ENCODE measurements at places on chromosomes 4 and X.

GRCh38 chr4:85632981-85633380 lies 158.0 kb downstream of the ARHGAP24 start:
- DNase-seq = no peak

DNA sequence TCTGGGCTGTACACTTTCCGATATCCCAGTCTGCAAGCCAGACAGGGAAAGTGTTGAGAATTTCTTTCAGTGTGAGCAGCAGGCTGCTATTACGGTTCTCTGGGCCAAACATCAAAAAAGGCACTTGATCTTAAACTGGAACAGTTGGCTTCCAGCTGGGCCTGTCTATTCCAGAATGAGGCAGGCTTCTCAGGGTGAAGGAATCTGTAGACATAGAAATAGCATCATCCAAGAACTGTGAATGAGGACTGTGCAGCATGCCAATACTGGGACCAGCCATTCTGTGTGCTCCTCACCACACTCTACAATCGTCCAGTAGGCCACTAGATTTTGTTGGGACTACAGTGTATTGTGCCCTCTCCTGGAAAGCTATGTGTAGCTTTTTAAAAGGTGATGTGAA lies 31.1 kb downstream of the ART3 start:
- DNase-seq = no peak

DNA sequence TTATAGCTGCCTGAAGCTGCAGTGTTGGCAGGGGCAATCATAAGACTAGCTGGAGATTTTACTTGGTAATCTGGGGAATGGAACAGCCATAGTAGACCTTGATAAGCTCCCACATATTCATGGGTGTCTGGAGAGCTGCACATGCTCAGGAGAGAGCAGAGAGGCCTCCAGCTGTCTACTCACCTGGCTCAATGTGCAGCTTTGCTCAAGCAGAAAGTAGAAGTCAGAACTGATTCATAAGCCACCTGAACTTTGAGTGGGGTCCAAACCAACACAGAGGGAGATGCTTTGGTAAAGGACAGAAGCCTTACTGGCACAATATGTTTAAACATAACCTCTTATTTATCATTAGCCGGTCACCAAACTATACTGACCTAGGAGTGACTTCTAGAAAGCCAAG lies 54.4 kb downstream of the KDM6A start:
- no peak for DNase-seq

GRCh38 chr4:120874792-120875774 lies 47.4 kb downstream of the PRDM5 start:
- no peak for DNase-seq

DNA sequence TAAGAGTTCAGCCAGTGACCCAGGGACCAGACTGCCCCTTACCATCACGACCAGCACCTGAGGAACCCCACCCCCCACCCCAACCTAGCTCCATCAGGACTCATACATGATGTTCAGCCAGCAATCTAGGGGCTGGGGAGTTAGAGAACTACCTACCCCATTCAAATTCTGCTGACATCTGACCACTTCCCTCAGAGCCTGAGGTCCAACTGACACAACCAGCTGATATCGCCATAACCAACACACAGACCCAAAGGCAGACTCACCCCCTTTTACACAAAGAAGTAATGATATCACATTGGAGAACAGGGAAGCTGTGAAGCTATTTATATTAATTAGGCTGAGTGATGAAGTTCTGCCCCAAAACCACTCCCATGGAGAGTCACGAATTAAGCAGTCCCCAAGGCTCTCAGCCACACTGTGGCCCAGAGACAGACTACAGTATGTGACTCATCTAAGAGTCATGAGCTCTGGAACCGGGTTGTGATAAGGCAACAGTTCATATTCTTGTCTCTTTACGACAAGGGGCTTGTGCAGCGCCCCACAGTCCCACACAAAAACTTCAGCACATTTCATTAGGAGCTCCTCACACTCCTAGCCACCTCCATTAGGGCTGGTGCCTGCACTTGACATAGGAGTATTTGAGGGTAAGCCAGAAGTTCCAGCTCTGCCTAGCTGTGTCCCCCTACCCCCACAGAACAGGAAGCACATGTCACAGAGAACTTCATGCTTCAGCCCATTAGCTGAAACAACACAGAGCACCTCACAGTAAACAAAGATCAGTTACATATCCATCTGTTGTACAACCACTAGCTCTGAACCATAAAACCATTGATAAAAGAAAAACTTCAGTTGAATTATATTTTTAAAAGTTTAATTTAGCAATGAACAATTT lies 184.7 kb upstream of the ZCCHC13 start:
- DNase-seq = peak; percentile 37

DNA sequence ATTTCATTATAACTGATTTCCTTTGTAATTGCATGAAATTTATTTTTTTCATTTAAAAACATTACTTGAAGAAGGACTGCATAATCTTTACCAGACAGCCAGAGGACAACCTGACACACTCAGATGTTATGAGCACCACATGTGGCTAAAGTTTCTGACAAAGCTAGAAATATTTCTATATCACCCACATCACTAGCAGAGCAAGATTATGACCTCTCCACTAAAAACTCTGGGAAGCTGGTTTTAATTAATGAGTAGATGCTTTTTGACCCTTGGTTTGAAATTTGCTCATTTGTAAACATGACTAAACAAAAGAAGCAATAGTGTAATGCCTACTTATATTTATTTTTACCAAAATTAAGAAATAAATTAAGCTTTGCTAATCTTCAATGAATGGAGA lies 661.5 kb upstream of the EPHA5 start:
- DNase-seq = peak; percentile 33

DNA sequence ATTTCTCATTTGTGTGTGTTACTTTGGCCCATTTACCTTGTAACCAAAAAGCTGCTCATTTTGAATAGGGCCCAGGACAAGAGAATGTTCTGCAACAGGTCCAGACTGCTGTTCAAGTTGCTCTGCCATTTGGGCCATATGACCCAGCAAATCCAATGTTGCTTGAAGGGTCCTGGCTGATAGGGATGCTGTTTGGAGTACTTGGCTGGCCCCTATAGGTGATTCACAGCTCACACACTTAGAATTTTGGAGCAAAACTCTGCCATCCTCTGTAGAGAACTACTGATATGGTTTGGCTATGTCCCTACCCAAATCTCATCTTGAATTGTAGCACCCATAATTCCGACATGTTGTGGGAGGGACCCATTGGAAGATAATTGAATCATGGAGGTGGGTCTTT lies 131.5 kb downstream of the AASDH start:
- DNase-seq = no peak

DNA sequence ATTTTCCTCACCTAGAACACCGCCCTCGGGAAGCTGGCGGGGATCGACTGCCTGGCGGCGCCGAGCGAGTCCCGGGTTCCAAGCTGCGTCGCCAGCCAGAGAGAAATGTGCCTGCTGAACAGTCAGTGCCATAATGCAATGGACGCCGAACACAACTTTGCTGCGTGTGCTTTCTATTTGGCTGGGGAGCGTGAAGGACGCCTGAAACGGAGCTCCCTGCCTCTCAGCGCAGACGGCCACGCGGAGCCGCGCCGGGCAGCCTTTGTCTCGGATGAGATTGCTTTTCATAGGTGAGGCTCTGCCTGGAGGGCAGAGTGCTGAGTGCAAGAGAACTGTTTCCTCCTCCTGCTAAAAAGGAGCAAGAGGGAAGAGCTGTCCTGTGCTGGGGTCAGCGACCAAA lies 107.7 kb upstream of the BCOR start:
- DNase-seq = no peak

- DNase-seq = no peak
Observed at GRCh38 chr4:174066611-174067205, 216.8 kb downstream of the FBXO8 start.

GRCh38 chrX:9316096-9316495 lies 148.8 kb upstream of the TBL1X start:
- DNase-seq = no peak

GRCh38 chr4:158823461-158823873 lies 54.6 kb downstream of the FNIP2 start:
- DNase-seq = peak; percentile 23

DNA sequence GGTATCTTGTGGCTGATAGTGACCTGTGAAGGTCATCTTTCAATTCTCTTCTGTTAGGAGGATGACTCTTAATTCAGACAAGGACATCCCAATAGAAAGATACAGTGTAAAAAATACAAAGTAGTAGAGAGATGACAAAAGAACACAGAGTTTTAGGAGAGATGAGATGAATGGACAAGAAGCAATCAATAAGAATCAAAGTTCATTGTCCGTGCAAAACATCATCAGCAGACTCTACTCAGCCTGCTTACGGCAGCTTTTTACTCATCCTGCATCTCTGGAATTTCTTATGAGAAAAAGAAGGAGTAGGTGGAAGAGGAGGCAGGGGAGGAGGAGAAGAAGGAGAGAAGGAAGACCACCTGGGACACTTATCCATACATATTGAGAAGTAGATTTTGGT lies 2131.7 kb downstream of the ARAP2 start:
- no peak for DNase-seq

DNA sequence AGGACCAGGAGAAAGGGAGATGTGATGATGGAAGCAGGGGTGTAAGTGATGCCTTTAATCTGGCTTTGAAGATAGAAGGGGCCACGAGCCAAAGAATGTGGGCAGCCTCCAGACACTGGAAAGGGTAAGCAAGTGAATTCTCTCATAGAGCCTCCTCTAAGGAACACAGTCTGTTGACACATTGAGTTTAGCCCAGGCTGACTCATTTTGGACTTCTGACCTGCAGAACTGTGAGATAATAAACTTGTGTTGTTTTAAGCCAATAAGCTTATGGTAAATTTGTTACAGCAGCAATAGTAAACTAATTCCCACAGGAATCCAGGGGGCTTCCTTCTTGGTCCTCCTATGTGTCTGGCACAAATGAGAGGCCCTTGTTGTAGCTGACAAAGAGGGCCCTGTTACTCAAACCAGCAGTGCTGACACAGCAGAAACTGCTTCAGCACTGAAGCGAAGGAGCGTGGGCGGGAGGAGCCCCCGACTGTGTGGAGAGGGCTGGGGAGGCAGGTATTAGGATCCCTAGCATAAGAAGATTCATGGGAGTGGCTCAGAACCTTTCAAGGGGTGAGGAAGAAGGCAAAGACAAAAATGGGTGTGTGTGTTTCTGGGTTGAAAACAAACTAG lies 268.7 kb downstream of the NR3C2 start:
- no peak for DNase-seq

DNA sequence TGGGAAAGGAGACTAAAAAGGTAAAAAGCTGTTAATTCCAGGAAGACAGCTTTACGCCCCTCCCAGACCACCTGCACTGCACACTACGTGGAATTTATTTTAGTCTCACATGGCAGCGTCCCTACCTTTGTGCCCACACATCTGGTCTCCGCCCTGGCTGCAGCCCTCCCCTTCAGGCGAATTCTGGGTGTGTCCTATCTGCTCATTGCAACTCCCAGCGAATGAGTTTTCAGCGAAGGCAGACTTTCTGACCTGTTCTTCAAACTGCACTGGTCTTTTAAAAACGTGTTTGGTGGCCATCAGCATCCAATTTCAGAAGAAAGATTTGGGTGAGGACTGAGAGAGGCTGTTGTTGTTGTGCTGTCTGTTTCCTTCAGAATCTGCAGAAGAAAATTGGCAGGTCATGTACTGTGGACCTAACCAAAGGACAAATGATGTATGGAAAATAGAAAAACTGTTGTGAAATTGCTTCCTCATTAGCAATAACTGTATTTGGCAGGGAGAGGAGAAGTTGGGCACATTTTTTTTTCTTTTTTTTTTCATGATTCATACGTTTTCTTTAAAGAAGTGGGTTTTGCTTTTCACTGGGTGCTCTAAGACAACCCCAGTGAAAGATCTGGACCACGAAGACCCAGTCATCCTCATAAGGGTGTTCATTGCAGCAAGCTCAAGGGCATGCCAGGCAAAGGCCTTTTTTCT lies 4.2 kb downstream of the TLR8 start:
- DNase-seq = no peak

GRCh38 chr4:48067536-48067935 lies 51.0 kb downstream of the NIPAL1 start:
- no peak for DNase-seq

DNA sequence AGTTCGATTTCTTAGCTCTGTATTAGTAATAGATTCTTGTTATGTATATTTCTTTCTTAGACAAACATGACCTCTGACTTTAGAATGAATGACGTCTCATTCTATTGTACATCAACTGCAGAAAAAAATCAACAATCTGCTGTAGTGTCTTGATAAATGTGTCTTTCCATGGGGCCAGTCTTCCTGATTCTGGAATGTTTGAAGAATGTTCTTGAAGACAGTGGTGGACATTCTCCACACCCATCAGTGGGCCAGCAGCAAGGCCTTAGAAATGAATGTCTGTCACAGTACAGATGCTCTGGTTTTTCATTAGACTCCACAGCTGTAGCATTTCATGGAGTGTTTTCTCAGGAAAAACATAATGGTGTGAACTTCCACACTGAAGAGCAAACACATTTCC lies 63.2 kb upstream of the FAM47B start:
- peak; percentile 56 for DNase-seq

- no peak for DNase-seq
Observed at GRCh38 chr4:181234951-181235680, 1008.1 kb upstream of the TENM3 start.

DNA sequence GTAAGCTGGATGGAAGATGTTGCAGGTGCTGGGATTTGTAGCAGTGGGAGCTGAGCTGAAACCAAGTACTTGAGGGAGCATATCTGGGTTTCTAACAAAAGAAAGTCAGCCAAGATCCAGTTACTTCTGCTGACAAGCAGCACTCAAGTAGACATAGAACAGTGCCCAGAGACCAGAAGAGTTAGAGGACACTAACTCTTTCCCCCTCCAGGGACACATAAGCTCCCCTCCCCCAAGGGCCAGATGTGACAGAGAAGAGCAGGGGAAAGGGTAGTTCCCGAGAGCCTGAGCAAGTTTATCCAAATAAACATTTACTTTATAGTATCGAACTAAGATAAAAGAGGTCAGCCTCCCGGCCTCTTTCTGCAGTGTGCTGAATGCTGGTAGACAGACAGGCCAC lies 12.2 kb downstream of the TRPC3 start:
- DNase-seq = no peak

DNA sequence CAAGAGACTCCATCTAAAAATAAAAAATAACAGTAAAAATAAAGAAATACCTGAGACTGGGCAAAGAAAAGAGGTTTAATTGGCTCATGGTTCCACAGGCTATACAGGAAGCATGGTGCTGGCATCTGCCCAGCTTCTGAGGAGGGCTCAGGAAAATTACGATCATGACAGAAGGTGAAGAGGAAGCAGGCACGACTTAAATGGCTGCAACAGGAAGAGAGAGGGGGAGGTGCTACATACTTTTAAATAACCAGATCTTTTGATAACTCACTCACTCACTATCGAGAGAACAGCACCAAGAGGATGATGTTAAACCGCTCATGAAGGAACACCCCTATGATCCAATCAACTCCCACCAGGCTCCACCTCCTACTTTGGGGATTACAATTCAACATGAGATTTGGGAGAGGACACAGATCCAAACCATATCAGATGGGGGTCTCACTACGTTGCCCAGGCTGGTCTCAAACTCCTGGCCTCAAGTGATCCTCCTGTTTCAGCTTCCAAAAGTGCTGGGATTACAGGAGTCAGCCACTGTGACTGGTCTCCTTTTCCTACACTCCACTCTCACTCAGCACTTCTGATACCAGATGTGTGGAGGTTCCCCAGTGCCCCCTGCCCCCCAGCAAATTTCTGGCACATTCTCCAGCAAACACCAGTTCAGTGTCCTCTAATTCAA lies 11.9 kb upstream of the ZNF157 start:
- DNase-seq = peak; percentile 10

GRCh38 chr4:25061602-25062001 lies 30.9 kb upstream of the LGI2 start:
- no peak for DNase-seq

- DNase-seq = peak; percentile 28
Observed at GRCh38 chr4:26300314-26301307, 20.2 kb upstream of the RBPJ start.

- DNase-seq = peak; percentile 55
Observed at GRCh38 chr4:137819964-137820383, 287.7 kb upstream of the PCDH18 start.

Data from fibroblast of skin of abdomen (primary cell).